ENCODE measurements at places on chromosomes 1 and 21.

DNA sequence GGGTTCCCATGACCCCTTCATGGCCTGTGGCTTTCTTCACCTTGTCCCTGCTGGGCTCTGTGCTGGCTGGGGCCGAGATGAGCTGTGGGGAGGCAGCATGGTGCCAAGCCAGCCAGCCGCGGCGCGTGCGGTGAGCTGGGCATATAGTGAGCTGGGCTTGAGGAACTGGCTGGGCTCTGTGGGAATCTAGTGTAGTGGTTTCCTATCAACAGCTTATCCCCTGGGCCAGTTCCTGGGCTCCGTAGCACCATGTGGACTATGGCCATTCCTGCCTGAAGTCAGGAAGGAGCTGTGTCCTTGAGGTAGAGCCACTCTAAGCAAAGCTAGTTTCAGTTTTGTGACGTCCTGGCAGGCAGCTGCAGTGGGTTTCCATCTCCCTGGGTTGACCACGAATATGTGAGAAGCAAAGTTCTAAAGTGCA, 1.8 kb downstream of the NCMAP start:
- DNase-seq, result no peak

DNA sequence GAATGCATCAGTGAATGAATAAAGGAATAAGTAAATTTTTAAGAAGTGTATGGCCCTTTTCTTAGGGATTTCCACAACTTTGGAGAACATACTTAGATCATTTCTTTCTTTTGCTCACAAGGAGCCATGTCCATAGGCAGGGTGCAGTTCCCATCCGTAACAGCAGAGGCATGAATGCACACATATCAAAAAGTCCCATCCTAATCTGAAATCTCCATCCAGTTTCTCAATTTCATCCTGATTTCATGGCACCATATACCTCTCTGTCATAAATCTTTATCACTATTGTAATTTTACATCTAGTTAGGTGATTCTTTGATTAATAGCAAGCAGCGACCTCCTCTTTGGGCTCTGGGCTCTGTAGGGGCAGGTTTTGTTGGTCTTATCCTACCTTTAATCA, 359.2 kb downstream of the RRAGC start:
- DNase-seq, result no peak

GRCh38 chr1:92817986-92818764, 13.7 kb upstream of the RPL5 start:
- no peak for DNase-seq

DNA sequence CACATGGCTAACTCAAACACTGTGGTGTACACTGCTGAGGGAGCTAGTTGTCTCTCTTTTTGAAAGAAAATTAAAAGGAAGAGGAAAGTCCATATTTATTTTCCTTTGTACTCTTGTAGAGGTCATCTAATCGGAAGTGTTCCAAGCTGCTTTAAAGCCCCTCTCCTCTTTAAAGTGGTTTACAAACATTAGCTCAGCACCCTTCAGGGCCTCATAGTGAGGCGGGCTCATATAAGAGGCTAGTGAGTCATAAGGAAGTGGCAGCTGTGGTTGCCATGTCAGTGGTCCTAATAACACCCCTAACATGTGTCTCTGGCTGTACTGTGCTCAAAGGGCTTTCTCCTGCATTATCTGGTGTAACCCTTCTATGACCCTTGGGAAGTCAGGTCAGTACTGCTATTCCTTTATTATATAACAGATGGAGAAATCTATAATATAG, 104.4 kb upstream of the SERBP1 start:
- no peak for DNase-seq

DNA sequence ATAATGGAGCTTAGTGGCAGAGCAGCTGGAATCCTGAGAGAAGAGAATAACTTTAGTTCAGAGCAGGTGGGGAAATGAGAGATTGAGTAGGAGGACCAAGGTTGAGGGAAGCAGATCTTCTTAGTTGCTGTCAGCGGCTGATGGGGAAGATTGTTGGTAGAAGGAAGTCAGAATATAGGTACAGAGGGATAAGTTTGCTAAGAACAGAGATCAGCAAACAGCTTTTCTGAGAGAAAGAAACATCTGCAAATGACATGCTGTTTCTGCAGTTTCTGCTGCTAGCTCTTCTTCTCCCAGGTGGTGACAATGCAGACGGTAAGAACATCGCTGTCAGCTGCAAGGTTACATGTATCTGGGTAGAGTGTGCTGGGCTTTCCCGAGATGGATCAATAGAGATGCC, at the start of gene CD1C:
TSS of gene CD1C (plus strand) at position 113 of the 400 bp plus-strand sequence. CDS start at position 255, 142 bp downstream.
- no peak for DNase-seq

GRCh38 chr1:223311826-223312225, 52.1 kb downstream of the SUSD4 start:
- DNase-seq, result no peak
